ENCODE measurements at places on chromosomes 6 and 20.

DNA sequence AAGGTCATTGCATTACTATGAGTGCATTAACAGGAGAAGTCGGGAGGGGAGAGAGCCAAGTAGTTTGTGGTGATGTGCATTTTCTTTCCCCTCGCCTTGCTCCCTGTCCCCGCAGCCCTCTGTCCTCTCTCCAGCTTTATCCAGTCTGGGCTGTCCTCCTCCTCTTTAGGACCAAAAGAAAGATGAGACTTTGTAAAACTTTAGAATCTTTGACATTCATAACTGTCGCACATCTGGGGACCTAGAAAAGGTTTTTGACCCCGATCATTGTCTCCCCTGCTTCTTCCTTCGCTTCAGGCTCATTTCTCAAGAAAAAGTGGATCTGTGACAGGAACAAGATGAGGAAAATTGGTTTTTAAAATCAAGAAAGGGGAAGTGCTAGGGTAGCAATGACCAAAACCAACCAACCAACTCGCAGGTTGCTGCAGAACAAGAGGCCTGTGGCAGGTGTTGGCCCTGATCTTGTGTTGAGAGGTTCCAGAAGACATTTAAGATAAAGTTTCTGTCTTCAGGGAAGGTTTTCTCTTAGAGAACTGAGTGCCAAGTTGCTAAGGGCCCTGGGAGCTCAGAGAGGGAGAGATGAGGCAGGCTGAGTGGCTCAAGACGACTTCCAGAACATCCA lies 17.6 kb downstream of the SYTL3 start:
- DNase-seq = no peak

- no peak for DNase-seq
These were observed 298.2 kb upstream of the MARCKS start for GRCh38 chr6:113558966-113559365.

- DNase-seq = no peak
These were observed 740 bp downstream of the NELFCD start for GRCh38 chr20:58981628-58982364.

GRCh38 chr6:37155394-37156312 lies 14.3 kb upstream of the PIM1 start:
- no peak for DNase-seq

- peak; percentile 17 for DNase-seq
These were observed 1.2 kb downstream of the CHMP4B start for GRCh38 chr20:33812152-33812849.

DNA sequence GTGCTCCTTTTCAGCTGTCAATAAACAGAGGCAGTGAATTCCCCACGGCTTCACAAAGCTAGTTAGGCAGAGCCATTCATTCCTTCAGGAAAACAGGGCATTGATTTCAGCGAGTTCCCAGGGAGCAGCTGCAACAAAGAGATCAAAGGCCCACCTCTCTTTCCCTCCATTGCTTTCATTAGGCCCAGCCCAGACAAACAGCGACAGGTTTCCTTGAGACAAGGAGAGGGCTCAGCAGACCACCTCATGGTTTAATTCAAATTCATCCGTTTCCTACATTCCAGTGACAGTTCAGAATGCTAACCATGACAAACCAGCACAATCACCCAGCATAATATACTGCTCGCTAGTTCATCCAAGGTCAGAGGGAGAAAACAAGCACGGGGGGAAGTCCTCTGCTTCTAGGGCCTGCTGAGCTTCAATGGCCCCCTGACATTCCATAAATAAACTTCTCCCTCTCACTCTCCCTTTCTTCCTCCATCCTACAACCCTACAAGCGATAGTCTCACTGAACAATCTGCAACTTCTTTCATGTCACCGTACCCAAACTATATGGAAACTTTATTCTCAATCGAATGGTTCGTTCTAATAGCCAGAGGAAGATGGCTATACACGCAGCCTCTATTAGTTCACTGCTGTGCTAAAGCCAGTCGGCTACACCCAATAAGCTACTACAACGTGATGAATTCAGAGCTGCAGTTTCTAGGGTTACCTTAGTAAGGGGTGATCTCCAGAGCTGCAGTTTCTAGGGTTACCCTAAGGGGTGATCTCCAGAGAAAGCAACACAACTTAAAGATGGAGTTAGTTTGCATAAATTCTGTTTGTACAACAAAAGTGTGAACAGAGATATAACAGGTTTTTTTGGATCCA lies 34.7 kb downstream of the PLAGL1 start:
- no peak for DNase-seq

DNA sequence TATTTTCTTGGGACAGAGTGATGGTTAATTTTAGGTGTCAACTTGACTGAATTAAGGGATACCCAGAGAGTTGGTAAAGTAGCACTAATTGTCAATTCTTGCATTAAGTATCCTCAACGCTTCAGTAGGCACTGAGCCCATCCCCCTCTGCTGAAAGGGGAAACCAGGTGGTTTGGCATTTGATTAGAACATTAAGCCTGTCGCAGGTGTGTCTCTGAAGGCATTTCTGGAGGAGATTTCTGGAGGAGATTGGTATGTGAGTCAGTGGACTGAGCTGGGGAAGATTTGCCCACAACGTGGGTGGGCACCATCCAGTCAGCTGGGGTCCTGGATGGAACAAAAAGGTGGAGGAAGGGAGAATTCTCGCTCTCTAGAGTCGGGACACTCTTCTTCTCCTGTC lies 119.8 kb downstream of the RFX6 start:
- no peak for DNase-seq

DNA sequence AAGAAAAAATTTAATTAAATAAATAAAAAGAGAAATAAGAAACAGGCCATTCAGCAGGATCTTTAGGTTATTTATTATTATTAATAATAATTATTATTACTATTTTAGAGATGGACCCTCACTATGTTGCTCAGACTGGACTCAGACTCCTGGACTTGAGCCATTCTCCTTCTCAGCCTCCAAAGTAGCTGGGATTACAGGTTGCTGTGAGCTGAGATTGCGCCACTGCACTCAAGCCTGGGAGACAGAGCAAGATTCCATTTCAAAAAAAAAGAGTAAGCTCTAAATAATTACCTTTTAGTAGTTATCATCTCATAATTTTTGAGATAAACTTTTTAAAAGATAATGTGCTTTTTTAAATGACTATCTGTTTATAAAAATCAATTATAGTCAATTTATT lies 1102.8 kb upstream of the GJE1 start:
- DNase-seq = no peak

GRCh38 chr6:87588756-87589407 lies 905 bp downstream of the RARS2 start:
- no peak for DNase-seq

DNA sequence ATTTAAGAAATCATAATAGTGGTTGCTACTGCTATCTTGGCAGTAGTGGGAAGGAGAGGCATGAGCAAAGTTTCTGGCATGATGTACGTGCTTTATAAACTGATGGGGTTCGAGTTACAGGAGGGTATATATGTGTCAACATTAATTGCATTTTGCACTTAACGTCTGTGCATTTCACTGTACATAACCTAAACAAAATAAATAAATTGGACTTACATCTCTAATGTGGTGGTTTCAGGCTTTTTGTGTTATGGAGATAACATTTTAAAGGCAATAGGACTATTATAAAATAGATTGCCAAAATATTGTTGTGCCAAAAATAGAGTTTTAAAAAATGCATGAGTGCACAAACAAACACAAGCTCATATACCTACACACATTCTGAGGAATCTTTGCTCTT lies 1001.1 kb upstream of the GJE1 start:
- no peak for DNase-seq

DNA sequence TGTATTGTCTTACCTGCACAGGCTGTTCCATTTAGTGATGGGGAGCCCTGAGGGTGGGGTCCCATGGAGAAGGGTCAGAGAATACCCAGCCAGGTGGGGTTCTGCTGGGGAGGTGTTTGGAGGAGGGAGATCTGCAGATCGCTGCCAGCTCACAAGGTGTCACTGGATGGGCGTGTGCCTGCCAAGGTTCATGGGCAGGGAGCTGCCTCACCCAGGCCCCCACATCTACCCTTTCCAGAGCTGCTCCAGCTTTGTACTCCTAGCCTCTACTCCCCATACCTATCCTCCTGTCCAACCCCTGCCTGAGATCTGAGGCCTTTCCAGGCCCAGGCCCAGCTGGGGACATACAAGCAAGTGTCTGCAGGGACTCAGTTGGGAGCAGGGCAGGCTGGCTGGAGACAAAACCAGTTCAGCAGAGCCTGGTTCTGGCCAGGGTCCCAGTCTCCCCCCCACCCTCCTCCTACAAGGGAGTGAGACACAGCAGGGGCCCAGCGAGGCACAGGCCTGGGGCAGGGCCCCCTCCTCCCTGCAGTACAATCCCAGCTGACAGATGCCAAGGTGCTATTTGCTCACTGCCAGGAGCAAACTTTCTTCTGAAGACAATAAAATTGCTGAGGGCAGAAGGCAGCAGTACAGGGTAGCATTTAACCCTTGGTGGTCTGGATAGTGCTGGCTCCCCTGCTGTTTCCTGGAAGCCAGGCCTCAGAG lies 19.7 kb downstream of the SPDEF start:
- DNase-seq = no peak

DNA sequence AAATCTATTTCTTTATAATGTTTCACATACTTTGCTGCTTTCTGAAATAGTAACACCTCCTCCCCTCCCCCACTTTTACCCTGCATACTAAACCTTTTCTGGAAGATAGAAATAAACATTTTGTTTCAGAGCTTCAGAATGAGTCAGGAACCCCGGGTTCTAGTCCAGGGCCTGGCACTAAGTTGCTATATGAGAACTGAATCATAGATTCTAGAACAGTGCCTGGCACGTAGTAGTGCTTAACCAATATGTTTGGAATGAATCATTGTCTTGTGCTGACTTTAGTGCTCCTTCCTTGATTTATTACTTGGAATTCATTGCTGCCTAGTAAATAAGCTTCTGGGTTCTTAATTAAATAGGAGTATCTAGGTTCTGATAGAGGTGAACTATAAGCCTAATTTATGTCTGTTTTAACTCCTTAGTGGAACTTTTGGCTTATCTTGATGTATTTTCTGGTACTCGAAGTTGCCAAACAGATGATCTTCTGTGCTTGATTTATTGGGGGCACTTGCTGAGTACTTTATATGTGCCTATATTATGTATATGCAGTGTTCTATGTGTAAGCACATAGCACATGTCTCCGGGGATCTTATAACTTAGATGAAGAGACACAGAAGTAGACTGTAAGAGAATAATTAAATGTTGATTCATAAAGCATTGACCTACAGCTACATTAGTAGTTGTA lies 18.6 kb downstream of the TAB2 start:
- DNase-seq = no peak

DNA sequence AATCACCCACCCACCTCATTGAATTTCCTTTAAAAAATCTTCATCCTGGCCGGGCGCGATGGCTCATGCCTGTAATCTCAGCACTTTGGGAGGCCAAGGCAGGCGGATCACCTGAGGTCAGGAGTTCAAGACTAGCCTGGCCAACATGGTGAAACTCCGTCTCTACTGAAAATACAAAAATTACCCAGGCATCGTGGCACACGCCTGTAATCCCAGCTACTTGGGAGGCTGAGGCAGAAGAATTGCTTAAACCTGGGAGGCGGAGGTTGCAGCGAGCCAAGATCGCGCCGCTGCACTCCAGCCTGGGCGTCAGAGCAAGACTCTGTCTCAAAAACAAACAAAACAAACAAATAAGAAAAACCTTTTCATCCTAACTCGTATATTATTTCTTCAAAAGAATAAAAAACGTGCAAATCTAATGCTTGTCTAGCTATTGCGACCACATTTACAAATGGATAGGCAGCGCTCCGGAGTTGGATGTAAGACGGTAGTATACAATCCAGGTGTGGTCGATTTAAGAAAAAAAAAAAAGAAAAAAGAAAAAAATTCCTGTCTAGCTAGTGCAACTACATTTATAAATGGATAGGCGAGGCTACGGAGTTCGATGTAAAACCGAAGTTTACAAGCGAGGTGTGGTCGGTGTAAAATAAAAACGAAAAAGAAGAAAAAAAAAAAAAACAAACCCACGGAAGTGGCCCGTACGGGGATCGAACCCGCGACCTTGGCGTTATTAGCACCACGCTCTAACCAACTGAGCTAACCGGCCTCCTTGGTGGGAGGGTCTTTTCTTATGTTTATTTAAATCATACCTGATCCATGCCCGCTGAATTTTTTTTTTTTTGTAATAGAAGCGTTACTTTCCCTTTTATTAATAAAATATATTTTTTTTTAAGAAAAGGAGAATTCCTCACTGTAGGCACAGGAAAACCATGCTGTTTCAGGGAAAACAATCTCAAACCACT lies 70.7 kb upstream of the PRSS16 start:
- peak; percentile 41 for DNase-seq

DNA sequence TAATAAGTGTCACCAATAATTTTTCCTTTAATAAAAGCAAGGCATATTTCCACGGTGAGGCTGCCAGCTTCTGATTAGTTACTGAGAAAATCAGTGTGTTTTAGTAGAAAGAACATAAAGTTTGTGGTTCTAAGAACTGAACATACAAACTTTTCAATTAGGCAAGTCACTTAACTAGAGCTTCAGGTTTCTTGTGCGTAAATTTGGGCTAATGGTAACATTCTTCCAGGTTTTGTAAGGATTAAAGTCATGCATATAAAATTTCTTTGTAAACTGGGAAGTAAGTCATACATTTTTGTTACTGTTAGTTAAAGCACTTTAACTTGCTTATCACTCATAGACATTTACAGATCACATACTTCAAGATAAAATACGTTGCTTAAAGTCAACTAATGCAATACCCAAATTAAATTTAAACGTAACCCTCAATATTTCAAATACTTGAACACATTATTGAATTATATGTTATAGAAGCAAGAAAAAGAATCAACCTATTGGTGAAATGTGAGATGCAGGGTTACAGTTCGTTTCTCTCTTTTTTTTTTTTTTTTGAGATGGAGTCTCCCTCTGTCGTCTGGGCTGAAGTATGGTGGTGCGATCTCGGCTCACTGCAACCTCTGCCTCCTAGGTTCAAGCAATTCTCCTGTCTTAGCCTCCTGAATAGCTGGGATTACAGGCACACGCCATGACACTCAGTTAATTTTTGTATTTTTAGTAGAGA lies 327.3 kb upstream of the NOX3 start:
- DNase-seq = no peak

DNA sequence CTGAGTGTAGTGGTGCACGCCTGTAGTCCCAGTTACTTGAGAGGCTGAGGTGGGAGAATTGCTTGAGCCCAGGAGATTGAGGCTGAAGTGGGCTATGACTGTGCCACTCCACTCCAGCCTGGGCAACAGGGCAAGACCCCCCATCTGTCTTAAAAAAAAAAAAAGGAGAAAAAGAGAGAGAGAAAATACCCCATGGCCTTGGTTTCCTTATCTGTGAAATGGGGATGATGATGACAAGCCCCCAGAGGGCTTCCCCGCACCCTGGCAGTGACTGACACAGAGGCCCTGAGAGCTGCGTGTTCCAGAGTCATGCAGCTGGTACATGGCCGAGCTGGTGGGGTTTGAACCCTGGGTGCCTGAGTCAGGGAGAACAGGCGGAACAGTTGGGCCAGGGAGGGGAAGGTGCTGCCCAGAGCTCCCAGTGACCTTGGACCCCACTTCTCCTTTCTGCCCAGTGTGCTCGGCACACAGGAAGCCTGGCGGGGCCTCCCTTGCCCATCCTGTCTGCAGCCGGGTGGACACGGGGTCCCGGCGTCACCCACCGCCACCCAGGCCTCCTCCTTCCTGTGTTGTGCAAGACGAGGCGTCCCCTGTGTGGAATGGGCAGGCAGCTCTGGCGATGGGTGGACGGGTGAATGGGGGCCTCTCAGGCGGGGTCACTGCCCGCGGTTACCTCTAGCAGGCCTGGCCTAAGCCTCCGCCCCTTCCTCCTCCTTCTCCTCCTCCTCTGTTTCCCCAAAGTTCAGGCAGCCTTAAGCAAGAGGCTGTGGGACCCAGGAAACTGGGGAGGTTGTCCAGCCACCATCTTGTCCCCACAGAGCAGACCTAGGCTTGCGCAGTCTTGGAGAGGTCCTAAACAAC lies 84.2 kb downstream of the CEBPB start:
- DNase-seq = no peak

- DNase-seq = no peak
These were observed 30.9 kb downstream of the HEBP2 start for GRCh38 chr6:138434925-138435324.

GRCh38 chr6:36268478-36269275 lies 1.2 kb upstream of the PNPLA1 start:
- no peak for DNase-seq
